ENCODE measurements at places on chromosomes 16 and 17.

GRCh38 chr16:87423429-87423828 is 31.3 kb downstream of the MAP1LC3B start:
- DNase-seq = no peak

GRCh38 chr17:2292100-2292499 is 11.5 kb downstream of the SMG6 start:
- no peak for DNase-seq

- no peak for DNase-seq
Observed at GRCh38 chr17:46745376-46745775, 73.1 kb downstream of the WNT3 start.

GRCh38 chr17:74355065-74355464 is 6.6 kb downstream of the BTBD17 start:
- no peak for DNase-seq

GRCh38 chr16:1054660-1055556 is 17.6 kb upstream of the SSTR5 start:
- no peak for DNase-seq

DNA sequence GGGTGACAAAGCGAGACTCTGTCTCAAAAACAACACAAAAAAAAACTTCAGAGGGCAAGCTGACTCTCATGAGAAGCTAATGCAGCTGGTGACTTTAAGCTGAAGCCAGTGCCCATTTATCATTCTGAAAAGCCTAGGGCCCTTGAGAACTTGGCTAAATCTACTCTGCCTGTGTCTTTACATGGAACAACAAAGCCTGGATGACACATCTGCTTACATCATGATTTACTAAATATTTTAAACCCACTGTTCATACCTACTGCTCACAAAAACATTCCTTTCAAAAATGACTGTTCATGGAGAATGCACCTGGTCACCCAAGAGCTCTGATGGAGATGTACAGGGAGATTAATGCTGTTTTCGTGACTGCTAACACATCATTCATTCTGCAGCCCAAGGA is 6.1 kb upstream of the ALOX12 start:
- no peak for DNase-seq

DNA sequence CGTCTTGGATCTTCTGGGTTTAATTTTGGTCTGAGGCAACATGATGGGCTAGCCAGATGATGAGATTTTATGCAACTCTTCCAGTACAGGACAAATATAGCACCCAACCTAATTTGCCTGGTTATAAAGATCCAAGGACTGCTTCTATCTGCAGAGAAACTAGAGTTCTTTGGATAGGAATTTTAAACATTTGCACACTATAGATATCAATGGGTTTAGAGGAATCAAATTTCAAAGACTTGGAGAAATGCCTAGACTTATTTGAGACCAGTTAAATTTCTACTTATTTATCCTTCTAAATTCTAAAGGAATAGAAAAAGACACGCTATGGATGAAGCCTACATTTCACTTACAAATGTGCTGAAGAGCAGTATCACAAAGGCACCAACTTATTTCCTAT is 12.6 kb downstream of the PMFBP1 start:
- no peak for DNase-seq

DNA sequence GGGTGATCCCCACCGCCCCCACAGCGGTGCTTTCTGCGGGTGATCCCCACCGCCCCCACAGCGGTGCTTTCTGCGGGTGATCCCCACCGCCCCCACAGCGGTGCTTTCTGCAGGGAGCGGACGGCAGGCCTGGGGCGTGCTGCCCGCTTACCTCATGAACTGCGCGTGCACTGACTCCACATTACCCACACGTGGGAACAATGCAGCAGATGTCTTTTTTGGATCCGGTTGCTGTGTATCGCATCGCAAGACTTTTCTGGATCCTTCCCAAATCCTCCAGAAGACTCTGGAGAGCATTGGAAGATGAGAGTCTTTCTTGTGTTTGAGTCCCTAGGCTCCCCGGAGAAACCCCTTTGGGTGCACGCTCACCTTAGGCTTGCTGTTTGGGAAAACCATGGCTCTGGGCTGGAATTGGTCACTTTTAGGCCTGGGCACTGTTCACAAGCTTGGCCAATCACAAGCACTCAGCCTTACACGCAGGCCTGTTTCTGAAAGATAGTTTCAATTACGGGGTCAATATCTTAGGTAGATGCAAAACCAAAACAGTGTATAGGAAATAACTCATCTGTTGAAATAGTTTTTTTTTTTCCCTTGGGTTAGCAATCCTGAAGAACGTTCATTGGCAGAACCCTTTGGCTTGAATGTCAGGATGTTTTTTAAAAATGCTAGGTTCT is 201.8 kb downstream of the RPTOR start:
- no peak for DNase-seq

DNA sequence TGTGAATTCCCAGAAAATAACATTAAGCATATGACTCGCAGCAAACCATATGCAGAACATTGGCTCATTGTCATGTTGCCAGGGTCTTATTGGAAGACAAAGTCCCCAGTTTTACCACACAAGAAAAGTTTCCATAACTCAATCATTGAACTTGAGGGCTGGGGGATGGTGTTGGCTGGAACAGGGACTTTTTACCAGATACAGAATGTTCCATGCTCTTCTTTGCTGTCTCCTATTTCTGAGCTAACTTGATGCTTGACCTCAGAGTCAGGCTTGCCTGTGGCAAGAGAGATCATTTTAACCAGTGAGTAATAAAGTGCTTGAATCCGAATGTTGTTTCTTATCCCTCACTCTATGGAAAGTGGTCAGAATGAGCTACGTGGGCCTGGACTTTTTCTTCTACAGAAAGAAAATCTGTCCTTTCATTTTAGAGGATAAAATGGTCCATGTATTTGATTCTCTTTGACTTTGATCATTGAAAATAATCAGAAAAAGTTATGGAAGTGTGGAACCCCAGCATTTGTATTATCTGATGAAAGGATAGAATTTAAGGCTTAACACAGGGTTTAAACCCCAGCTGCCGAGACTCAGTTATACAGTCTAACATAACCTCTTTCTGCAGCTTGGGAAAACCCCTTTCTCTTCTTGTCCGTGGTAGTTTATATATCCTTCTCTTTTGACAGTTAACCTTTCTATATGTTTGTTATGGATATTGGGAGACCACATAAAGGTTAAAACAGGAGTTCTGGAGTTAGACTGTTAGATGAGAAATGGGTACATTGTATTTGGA is 67.0 kb downstream of the TUBD1 start:
- no peak for DNase-seq

- DNase-seq = no peak
Observed at GRCh38 chr16:50881331-50881830, 139.5 kb downstream of the CYLD start.

- no peak for DNase-seq
Observed at GRCh38 chr17:7111784-7112509, 2.7 kb downstream of the ASGR2 start.

GRCh38 chr16:85296859-85297660 is 184.8 kb upstream of the CIBAR2 start:
- DNase-seq = peak; percentile 19

DNA sequence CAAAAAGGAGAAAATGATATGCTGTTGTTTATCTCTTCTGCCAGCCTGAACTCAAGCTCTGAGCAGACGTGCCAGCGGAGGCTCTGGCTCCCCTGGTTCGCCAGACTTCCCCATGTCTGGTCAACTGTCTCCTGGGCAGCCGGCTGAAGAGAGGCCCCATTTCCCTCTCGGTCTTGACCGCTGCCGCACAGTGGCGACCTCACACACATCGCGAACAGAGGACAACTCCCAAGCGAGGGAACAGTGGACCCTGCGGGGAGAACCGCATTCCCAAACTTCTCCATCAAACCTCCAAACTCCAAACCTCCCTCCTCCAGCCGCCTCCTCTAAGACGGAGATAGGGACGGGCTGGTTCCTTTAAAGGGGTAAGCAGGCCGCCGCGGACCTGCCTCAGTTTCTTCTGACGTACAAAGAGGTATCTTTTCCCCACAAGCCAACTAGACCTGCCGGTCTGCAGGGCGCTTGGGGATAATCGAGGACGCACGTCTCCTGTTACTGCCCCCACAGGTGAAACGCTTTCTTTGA is 24.9 kb upstream of the RFFL start:
- DNase-seq = no peak

Measured in activated CD4-positive, CD25-positive, alpha-beta regulatory T cell (primary cell).